ENCODE measurements at places on chromosomes 6 and 20. TPM values are rescaled to one million over a fixed set of nuclear protein-coding genes. Genes with fewer than 3 reads are reported as not detected.
A peak's percentile ranks its signal among the peaks of the same experiment; 100 is the strongest.

HEY2 gene
- polyA plus RNA-seq, result not detected

SIRPG gene
- polyA plus RNA-seq, result 0.22 TPM

EPPIN gene
- polyA plus RNA-seq, result not detected

GRCh38 chr20:7355051-7355450 lies 585.2 kb downstream of the HAO1 start:
- H3K36me3 ChIP-seq, result no peaks in the 10 kb centered on the region
- DNase-seq, result no peak
- no peak overlapping the region for H3K27ac ChIP-seq
- no peaks in the 10 kb centered on the region for H3K27me3 ChIP-seq

- no peak within 1 kb of the TSS for H3K27ac ChIP-seq
- H3K4me3 ChIP-seq, result peak within 1 kb of the TSS; percentile 63
- H3K36me3 ChIP-seq, result no peaks in the 10 kb centered on the region
- H3K4me1 ChIP-seq, result peaks cover 7% of the 10 kb centered on the region
These were observed at the start of gene TIAM2 for GRCh38 chr6:154995254-154996015. Gene TIAM2 (plus strand): TSS chr6:154995315. CDS start chr6:155129224, 133,909 bp downstream.

- no peaks in the 10 kb centered on the region for H3K4me1 ChIP-seq
- no peaks in the 10 kb centered on the region for H3K36me3 ChIP-seq
- H3K27ac ChIP-seq, result no peak overlapping the region
- no peak for DNase-seq
These were observed 133.4 kb downstream of the CEBPB start for GRCh38 chr20:50323777-50324775.

GRCh38 chr20:36472637-36473090 lies 68.7 kb upstream of the MYL9 start:
- peaks cover 51% of the 10 kb centered on the region for H3K4me1 ChIP-seq
- peak overlapping the region; percentile 96 for H3K27ac ChIP-seq
- H3K27me3 ChIP-seq, result no peaks in the 10 kb centered on the region
- peak overlapping the region; percentile 85 for H3K4me3 ChIP-seq
- no peak for DNase-seq

DNA sequence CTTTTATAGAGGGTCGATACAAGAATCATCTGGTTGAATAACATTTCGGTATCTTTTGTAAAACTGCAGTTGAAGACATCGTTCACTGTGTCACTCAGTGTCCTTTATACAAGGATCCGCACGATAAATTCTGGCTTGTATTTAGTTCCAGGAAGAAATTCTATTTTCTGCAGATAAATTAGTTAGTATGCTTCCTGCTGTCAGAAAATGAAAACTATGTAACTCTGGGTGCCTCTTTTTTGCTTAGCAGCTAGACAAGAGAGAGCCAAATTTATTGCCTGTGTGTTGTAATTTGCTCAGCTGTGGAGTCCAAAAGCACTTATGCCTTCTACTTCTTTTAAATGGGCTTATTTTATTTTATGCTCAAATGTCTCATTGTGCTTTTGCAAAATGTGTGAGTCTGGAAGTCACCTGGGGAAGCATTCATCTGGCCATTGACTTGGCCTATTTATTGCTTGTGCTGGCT lies 56.5 kb upstream of the KCNK16 start:
- no peak for DNase-seq
- peaks cover 15% of the 10 kb centered on the region for H3K27me3 ChIP-seq
- no peak overlapping the region for H3K27ac ChIP-seq
- H3K36me3 ChIP-seq, result no peaks in the 10 kb centered on the region
- H3K4me1 ChIP-seq, result no peaks in the 10 kb centered on the region
- no peak overlapping the region for H3K4me3 ChIP-seq

DNA sequence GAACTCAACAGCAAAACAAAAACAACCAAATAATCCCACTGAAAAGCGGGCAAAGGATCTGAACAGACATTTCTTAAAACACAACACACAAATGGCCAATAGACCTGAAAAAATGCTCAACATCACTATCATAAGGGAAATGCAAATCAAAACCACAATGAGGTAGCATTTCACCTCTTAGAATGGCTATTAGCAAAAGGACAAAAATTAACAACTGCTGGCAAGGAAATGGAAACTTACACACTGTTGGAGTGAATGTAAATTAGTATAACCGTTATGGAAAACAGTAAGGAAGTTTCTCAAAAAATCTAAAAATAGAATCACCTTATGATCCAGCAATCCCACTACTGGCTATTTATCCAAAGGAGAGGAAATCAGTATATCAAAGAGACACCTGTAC lies 20.9 kb downstream of the FAM8A1 start:
- H3K27me3 ChIP-seq, result no peaks in the 10 kb centered on the region
- no peak overlapping the region for H3K4me3 ChIP-seq
- no peak for DNase-seq
- H3K4me1 ChIP-seq, result peaks cover 21% of the 10 kb centered on the region

- H3K27ac ChIP-seq, result no peak overlapping the region
- H3K4me1 ChIP-seq, result no peaks in the 10 kb centered on the region
- no peaks in the 10 kb centered on the region for H3K36me3 ChIP-seq
- H3K27me3 ChIP-seq, result peaks cover 25% of the 10 kb centered on the region
These were observed 71.0 kb downstream of the EDN3 start for GRCh38 chr20:59371431-59371830.
